ENCODE measurements at places on chromosomes 16 and 17. TPM values are rescaled to one million over a fixed set of nuclear protein-coding genes. Genes with fewer than 3 reads are reported as not detected.

The SLC38A8 gene
- total RNA-seq, result not detected

The MYH2 gene
- not detected for total RNA-seq

The RNF112 gene
- total RNA-seq, result 0.28 TPM

The ZFP3 gene
- total RNA-seq, result 1.1 TPM

The CACNG3 gene
- total RNA-seq, result not detected
